ENCODE measurements at places on chromosomes 4 and X. TPM values are rescaled to one million over a fixed set of nuclear protein-coding genes. Genes with fewer than 3 reads are reported as not detected.
A peak's percentile ranks its signal among the peaks of the same experiment; 100 is the strongest.

Gene CTAG2
- not detected for total RNA-seq

Gene RAB41
- total RNA-seq = not detected

Gene BEX5
- 3.3 TPM for total RNA-seq

Gene ATP5ME
- total RNA-seq = 108 TPM

Gene SYTL5
- 3.9 TPM for total RNA-seq

Gene TKTL2
- total RNA-seq = 0.32 TPM

Gene DRP2
- total RNA-seq = under 0.01 TPM

GRCh38 chr4:103375278-103375677 lies 177.1 kb upstream of the CENPE start:
- DNase-seq = no peak
- H3K4me3 ChIP-seq = no peak overlapping the region
- no peaks in the 10 kb centered on the region for H3K27me3 ChIP-seq
- no peaks in the 10 kb centered on the region for H3K36me3 ChIP-seq
- H3K27ac ChIP-seq = no peak overlapping the region

DNA sequence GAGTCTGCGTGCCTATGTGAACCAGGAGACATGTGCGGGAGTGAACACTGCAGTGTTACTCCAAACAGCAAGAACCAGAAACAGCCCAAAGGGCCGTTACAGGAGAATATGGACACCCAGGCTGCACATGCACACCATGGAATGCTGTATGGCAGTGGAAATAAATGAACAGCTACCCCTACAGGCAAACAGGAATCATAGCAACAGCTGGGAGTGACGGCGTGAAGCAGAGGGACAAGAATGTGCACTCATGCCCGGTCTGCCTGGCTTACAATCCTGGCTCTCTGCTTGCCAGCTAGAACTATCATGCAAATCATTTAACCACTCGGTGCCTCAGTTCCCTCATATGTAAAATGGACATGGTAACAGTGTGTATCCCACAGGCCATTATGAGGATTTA lies 16.6 kb downstream of the GPKOW start:
- no peaks in the 10 kb centered on the region for H3K36me3 ChIP-seq
- no peaks in the 10 kb centered on the region for H3K27me3 ChIP-seq
- H3K27ac ChIP-seq = no peak overlapping the region
- H3K4me3 ChIP-seq = no peak overlapping the region
- no peaks in the 10 kb centered on the region for H3K4me1 ChIP-seq

DNA sequence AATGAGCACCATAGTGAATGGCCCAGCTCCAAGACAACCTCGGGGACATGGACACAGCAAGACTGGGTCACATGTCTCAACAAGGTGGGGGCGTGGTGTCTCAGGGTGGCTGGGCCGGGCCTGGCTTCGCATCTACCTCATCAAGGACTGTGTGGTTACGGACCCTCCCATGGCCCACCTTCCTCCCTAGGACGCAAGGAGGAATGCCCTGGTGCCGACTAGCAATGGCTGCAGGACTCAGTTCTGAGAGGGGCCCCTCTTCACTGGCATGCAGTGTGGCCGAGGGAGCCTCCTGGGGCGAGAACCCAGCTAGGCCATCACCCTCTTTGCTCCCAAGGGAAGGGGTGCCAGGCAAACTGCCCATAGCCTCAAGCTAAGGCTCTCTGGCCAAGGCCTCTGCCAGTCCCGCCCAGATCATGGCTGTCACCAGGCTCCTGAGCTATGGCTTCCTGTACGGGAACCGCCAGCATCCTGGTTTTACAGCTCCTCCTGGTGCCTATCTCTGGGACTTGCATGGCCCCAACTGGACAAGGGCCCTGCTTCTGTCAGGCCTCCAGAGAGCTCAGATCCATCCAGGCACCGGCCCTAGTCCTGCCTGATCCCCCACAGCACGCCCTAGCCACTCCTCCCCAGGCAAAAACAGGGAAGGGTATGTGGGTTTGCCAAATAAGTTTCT lies 218.0 kb upstream of the AGTR2 start:
- no peaks in the 10 kb centered on the region for H3K4me1 ChIP-seq
- no peaks in the 10 kb centered on the region for H3K36me3 ChIP-seq
- no peak for DNase-seq

GRCh38 chrX:76148041-76148665 lies 24.7 kb upstream of the PBDC1 start:
- peaks cover 1% of the 10 kb centered on the region for H3K27me3 ChIP-seq
- no peak for DNase-seq
- H3K36me3 ChIP-seq = no peaks in the 10 kb centered on the region
- peak overlapping the region; percentile 82 for H3K27ac ChIP-seq
- H3K4me3 ChIP-seq = peak overlapping the region; percentile 50

DNA sequence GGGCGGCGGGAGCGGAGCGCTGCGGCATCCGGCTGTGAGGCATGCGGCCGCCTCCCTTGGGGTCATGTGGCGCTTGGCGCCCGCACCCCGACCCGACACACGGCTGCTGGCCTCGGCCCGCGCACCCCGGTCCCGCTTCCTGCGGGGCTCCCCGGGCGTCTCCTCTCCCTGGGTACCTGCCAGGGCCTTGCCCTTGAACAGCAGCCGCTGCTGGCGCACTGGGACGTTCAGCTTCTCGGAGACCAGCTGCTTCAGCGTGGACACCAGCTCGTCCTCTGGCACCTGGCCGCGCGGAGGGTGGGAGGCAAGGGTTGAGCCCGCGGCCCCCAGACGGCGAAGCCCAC lies 391 bp downstream of the UBL4A start:
- peak overlapping the region; percentile 75 for H3K4me3 ChIP-seq
- no peaks in the 10 kb centered on the region for H3K27me3 ChIP-seq
- peak overlapping the region; percentile 77 for H3K27ac ChIP-seq
- H3K36me3 ChIP-seq = no peaks in the 10 kb centered on the region

DNA sequence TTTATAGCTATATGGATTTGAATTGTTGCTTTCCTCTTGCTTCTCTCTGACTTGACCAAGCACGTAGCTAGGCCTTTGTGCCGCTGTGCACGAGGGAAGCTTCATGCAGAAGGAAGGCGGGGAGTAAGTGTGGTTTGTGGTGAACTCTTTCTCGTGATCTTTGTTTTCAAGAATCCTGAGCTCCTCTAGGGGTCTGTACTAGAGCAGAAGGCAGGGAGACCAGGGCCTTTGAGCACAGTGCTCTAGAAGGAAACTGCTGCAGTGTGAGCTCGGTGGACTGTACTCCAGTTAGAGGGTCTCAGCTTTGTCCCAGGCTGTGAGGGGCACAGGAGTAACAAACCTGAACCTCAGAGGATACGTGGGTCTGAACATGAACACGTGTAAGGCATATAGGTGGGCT lies 49.0 kb downstream of the AGA start:
- no peak for DNase-seq
- H3K27me3 ChIP-seq = no peaks in the 10 kb centered on the region

DNA sequence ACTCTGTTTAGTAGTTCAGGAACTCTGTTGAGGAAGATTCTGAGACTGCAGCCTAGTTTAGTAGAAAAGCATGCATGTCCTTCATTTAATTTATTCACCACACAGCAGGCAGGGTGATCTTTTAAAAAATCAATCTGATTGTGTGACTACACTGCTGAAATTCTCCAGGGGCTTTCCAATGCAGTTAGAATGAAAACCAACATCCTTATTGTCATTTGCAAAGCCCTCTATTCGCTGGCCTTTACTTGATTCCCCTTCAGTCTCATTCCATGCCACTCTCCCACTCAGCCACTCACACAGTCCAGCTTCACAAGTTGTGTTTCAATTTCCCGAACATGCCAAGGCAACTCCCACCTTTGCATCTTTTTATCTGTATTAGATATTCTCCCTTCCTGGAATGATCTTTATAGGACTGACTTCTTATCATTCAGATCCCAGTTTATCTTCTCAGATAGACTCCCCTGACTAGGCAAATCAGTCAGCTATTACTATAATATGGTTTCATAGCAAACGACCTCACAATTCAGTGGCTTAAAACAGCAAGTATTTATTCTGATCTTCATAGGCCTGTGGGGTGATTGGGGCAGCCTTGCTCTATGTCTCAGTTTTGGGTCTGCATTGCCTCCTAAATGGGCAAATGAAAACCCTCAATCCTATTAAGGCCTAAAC lies 21.3 kb upstream of the FTHL17 start:
- H3K27me3 ChIP-seq = peaks cover 10% of the 10 kb centered on the region
- no peak overlapping the region for H3K4me3 ChIP-seq
- H3K4me1 ChIP-seq = no peaks in the 10 kb centered on the region
- DNase-seq = no peak

DNA sequence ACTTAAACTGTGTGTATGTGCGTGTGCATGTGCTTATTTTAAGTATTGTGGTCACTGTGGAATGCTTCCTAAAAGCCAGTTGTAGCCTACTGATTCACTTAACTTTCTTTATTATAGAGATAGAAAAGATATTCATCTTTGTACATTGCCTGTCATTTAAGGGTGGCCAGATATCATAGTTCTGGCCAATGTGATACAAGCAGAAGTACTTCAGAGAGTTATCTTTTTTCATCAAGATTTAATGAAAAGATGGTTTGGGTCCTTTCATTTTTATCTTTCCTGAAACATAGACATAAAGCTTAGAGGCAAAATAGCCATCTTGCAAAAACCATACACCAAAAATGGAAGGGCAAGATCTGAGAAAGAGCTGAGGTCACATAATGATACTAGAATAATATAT lies 744.7 kb upstream of the ADGRL3 start:
- H3K4me1 ChIP-seq = no peaks in the 10 kb centered on the region
- no peak for DNase-seq
- no peak overlapping the region for H3K4me3 ChIP-seq
- H3K27me3 ChIP-seq = no peaks in the 10 kb centered on the region
- H3K27ac ChIP-seq = no peak overlapping the region

GRCh38 chrX:48800574-48801279 lies 1.1 kb upstream of the HDAC6 start:
- H3K27me3 ChIP-seq = no peaks in the 10 kb centered on the region
- H3K27ac ChIP-seq = peak overlapping the region; percentile 95
- peak overlapping the region; percentile 56 for H3K4me3 ChIP-seq
- no peak for DNase-seq

DNA sequence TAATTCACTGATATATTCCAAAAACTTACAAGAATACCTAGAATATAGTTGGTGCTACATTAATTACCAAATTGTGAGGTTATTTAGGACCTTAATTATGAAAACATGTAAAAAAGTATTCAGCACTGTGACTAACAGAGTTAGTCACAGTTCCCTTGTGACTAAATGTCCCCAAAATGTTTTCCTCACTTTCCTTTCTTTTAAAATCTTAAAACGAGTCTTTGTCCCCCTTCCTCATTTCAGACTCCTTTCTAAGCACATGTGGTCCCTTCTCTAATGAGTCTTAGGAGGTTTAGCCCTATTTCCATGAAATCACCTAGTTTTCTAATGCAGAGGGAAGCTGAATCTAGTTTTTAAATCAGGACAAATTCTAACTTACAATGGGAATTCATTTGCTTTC lies 175.0 kb downstream of the PPP3CA start:
- peaks cover 8% of the 10 kb centered on the region for H3K4me1 ChIP-seq
- no peak overlapping the region for H3K27ac ChIP-seq
- H3K27me3 ChIP-seq = no peaks in the 10 kb centered on the region
- no peak for DNase-seq
- H3K4me3 ChIP-seq = no peak overlapping the region
- H3K36me3 ChIP-seq = no peaks in the 10 kb centered on the region

DNA sequence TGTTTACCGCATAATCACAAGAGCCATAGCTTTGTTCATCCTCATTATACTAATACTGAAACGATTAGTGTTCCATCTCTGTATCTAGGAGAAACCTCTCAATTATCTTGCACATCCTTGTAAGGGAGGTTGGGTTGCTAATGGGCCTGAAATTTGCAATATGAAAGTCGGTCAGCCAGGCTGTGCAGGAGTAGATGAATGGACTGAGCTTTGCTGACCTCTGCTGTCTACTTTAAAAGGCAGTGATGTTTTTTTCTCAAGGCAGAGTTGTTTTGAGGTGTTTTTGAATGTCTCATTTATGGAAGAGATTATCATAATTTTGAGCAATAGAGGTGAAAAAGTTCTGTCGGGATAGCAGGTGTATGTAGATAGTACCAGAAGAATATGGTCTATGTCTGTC lies 47.9 kb upstream of the LINC00632 start:
- H3K27ac ChIP-seq = no peak overlapping the region
- H3K36me3 ChIP-seq = no peaks in the 10 kb centered on the region
- peaks cover 37% of the 10 kb centered on the region for H3K27me3 ChIP-seq

DNA sequence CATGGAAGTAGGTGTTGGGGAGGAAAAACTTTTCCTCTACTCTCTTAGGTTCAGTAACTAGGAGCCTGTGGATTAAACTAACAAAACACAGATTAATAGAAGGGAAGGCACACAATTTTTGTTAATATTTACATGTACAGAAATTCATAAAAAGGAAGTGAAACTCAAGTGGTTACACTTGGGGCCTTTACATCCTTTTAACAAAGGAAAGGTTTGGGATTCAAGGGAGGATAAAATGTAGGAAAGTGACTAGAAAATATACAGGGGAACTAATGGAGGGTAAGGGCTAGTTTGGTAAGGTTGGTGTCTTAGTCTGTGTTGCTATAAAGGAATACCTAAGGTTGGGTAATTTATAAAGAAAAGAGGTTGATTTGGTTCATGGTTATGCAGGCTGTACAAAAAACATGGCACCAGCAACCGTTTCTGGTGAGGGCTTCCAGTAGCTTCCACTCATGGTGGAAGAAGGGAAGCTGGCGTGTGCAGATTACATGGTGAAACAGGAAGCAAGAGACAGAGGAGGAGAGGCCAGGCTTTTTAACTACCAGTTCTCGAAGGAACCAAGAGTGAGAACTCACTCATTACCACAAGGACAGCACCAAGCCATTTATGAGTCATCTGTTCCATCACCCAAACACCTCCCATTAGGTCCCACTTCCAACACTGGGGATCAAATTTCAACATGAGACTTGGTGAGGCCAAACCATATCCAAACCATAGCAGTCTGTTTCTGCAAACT lies 124.4 kb downstream of the CHRDL1 start:
- no peaks in the 10 kb centered on the region for H3K4me1 ChIP-seq
- DNase-seq = no peak
- H3K36me3 ChIP-seq = no peaks in the 10 kb centered on the region

GRCh38 chr4:127249767-127250108 lies 383.0 kb upstream of the INTU start:
- H3K27me3 ChIP-seq = no peaks in the 10 kb centered on the region
- no peak for DNase-seq
- H3K36me3 ChIP-seq = no peaks in the 10 kb centered on the region
- H3K27ac ChIP-seq = no peak overlapping the region

DNA sequence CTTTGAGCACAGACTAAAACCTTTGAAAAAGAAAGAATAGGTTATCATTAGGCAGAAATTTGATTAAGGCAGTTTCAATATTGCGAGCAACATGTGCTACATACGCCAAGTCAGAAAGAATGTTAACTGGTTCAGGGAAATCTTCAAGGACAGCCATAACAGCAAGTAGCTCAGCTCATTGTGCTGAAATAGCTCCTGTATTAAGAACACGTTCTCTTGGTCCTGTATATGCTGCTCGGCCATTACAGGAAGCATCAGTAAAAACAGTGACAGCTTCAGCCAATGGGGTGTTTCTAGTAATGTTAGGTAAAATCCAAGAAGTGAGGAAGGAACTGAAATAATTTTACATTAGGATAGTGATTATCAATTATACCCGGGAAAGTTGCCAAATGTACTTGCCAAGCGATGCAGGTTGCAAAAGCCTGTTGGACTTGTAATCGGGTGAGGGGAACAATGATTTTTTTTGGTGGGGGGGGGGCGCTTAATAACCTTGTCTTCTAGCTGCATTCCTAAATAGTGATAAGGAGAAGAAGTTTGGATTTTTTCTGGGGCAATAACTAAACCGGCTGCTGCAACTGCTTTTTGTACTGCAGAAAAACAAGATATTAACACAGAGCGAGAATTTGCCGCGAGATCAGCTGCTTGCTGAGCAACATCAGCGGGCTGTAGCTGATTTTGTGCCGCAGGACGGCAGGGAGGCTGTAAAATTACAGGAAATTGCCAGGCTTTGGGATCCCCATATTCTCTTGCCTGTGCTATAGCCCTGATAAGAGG lies 49.4 kb upstream of the RASSF6 start:
- no peaks in the 10 kb centered on the region for H3K27me3 ChIP-seq
- no peaks in the 10 kb centered on the region for H3K4me1 ChIP-seq
- H3K27ac ChIP-seq = no peak overlapping the region
- no peak for DNase-seq
